Breast epithelium (tissue), 4 donors: ENCODE measurements at places on chromosomes 16 and 17.

DNA sequence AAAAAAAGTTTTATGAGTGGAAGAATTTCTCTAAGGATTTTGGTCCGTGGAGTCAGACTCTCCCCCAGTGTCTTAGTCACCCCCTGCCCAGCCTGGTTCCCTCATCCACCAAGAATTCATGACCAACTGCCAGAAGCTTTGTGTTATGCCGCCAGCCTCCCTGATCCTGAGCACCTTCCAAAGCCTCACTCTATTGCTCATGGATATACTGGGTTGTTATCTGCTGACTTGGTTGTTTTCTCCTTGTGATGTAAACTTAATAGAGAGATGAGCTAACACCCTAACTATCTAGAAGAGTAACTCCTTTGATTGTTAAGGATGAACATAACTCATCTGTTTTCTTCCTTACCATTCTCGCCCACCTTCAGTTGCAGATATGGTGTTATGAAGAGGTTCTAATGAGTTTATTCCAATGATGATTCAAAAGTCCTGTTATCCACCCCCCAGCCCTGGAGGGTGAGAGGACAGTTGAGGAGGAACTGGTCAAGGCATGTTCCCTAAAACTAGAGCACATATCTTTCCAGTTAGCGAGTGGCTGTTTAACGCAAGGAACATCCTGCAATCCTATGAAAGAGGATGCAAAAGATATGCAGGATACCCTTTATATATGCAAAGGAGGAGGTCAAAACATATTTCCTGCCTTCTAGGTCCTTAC lies 1.5 kb upstream of the PSMD3 start:
- DNase-seq, result no peak

GRCh38 chr16:62135446-62135845 lies 99.2 kb upstream of the CDH8 start:
- no peak for DNase-seq

GRCh38 chr16:85537795-85538401 lies 75.2 kb upstream of the GSE1 start:
- no peak for DNase-seq

DNA sequence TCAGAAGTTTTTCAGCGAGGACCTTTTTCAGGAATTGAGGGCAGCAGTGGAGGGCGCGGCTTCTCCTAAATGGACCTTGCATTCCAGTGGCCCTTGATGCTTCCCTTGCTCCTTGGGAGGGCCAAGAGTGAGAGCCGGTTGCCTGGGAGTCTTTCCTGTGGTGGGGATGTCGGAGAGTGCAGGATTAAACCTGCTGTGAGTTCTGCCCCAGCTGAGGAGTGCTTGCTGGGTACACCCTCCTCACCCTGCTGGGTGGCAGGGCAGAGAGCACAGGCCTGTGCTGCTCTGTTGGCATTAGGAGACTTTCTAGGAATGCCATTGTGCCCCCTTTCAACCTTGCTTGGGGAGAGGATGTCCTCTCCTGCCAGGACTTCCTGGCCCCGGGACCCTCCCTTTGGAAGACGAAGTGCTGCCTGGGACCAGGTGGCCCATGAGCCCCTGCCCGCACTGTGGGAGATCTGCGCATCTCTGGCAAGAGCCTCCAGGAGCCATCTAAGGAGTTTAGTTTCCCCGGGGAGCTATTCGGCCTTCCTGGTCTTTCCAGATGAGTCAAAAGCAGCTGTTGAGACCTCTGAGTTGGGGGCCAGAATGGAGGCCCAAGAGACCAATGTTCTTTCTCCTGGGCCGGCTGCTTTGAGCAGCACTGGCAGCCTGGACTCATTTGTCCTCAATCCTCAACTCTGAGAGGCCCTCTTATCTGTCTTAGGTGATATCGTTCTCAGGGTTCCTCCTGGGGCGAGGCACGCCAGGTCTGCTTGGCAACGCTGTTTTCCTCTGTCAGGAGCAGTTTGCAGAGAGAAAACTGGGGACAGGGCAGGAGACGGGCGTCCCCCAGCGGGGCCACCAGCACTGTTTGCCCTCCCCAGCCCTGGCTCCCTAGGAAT lies 5.6 kb downstream of the LLGL2 start:
- DNase-seq, result no peak

DNA sequence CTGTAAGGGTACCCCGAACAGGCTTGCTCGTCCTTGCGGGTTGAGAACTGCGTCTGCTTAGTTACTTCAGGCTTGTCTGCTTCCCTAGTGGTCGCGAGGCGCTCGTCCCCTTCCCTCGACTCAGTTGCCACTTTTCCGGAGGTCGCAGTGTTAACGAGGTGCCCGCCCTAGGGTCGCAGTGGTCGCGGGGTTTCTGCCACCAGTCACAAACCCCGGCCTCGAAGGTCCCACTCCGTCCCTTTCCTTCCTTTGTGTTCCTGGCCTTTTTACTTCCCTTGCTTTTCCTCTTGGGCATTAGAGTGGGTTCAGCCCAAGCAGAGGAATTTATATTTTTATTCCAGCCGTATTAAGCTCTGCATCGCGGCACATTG lies 299 bp downstream of the NUP85 start:
- no peak for DNase-seq

GRCh38 chr17:79255926-79256585 lies 181.4 kb downstream of the ENGASE start:
- no peak for DNase-seq

DNA sequence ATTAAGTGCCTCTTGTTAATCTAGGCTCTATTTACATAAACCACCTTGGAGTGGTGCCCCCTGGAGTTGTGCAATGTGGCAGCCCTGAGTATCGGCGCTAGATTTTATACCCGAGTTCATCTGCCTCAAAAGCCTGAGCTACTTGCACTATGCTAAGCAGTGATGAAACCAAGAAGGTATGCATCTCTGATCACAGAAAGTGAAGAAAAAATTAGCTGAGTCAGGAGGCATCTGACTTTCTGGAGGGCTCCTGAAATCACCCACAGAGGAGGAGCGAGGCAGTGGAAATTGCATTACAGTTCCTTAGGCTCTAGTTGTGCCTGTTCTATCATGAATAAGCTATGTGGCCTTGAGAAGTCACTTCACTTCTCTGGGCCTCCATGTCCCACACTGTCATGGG lies 80.3 kb upstream of the PSMD7 start:
- no peak for DNase-seq

GRCh38 chr16:68179196-68179795 lies 56.6 kb downstream of the ESRP2 start:
- no peak for DNase-seq

DNA sequence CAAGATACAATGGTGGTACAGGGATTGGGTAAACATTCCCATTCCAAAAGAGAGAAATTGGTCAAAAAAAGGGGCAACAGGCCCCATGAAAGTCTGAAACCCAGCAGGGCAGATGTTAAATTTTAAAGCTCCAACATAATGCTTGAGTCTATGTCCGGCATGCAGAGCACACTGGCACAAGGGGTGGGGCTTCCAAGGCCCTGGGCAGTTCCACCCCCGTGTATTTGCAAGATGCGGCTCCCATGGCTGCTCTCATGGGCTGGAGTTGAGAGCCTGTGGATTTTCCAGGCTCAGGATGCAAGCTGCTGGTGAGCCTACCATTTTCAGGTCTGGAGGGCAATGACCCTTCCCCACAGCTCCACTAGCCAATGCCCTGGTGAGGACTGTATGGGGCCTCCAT lies 27.9 kb upstream of the RAI1 start:
- no peak for DNase-seq

DNA sequence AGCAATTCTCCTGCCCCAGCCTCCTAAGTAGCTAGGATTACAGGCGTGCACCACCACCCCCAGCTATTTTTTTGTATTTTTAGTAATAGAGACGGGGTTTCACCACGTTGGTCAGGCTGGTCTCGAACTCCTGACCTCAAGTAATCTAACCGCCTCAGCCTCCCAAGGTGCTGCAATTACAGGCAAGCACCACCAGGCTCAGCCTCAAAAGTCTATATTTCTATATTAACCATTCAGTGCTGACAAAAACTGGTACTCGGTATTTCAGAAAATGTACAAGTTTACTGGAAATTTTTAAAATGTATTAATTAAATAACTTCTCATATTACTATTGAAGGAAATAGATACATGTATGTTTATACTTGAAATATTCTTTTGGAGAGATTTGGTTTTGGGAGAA lies 1.4 kb upstream of the HEXD start:
- no peak for DNase-seq

DNA sequence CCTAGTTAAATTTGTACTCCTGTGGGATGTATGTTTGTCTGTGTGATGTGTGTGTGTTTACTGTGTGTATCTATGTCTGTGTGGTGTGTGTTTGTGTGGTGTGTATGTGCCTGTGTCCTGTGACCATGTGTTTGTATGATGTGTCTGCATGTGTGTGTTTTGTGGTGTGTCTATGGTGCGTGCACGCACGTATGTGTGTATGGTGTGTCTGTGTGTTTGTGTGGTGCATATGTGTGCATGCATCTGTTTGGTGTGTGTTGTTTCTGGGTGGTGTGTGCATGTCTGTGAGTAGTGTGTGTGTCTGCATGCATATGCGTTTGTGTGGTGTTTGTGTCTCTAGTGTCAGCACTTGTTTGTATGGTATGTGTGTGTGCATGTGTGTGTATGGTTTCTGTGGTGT lies 174.2 kb upstream of the RBFOX1 start:
- no peak for DNase-seq

DNA sequence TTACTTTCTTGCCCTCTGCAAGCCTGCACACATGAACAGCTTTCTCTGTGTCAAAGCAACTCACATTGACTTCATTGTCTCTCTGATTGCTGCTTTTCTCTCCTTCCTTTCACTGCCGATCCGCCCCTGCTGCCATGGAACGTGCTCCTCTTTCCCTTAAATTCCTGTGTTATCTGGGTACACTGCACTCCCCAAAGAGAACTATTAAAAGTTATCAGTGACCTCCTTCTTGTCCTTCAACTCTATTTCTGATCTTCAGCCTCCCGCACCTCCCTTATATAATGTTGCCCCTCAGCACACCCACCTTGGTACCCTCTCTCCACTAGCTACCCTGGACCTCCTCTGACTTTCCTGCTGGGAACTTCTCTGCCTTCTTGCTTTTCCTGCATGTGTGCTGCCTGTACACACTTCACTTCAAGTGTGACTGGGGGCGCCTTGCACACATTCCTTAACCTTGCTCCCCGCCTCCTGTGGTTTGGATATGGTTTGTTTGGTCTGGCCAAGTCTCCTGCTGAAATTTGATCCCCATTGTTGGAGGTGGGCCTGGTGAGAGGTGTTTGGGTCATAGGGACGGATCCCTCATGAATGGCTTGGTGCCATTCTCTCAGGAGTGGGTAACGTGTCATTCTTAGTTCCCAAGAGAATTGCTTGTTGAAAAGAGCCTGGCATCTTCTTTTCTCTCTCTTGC lies 26.7 kb upstream of the PMP22 start:
- no peak for DNase-seq

GRCh38 chr17:44362949-44363612 lies 572 bp downstream of the FAM171A2 start:
- DNase-seq, result no peak

- DNase-seq, result no peak
These were observed 8.0 kb downstream of the THRA start for GRCh38 chr17:40070709-40071312.

- DNase-seq, result no peak
These were observed 44.2 kb upstream of the HNF1B start for GRCh38 chr17:37789021-37789565.

GRCh38 chr17:76034428-76035350 lies 7.6 kb upstream of the EVPL start:
- DNase-seq, result no peak

GRCh38 chr17:30148376-30148775 lies 31.8 kb downstream of the NSRP1 start:
- DNase-seq, result no peak

- no peak for DNase-seq
These were observed 14.2 kb downstream of the SAP30BP start for GRCh38 chr17:75681289-75681688.

DNA sequence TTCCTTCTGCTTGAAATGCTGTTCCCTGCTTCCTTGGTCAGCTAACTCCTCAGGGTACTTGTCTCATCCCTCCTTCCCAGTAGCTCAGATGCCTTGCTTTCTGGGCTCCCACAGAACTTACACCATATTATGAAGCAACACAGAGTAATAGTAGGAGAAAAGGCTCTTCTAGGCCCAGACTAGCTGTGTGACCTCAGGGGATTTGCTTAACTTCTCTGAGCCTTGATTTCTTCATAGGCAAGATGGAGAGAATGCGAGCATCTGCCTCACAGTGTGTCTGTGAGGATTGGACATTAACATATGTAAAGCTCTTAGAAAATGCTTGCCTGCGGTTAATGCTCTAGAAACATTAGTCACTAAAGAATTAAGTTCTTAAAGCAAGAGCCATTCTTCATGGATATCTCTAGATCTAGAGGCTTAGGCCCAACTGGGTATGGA lies 22.3 kb upstream of the PECAM1 start:
- DNase-seq, result no peak

- no peak for DNase-seq
These were observed at the start of gene HOXB5 for GRCh38 chr17:48593126-48593829. Gene HOXB5 (minus strand): TSS chr17:48593779. CDS start chr17:48593682, 97 bp downstream.

- peak; percentile 25 for DNase-seq
These were observed 3.8 kb upstream of the TMEM100 start for GRCh38 chr17:55726440-55726839.

DNA sequence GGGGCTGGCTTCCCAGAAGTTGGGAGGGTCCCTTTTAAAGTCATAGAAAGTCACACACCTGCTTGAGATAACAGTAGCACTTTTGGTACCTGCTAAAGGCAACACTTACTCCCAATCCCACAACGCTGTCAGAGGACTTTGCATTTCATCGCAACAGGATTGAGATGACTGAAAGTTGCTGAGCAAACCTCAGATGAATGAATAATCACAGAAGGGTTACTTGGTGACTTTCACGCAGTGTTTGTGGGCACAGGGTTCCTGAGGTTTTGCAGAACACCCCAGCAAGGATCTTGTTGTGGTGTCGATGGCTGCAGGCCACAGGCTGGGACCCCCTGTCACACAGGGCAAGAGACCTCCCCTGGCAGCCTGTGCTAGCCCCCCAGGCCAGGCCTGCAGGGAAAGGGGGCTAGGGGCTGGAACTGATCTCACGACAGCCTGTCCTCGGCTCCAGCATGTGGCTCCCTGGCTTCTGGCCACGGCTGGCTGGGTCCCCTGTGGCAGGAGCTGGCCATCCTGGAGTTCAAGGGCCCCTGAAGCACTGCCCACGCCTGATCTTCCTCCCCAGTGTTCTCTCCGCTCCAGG lies 79.4 kb upstream of the CBX4 start:
- no peak for DNase-seq

DNA sequence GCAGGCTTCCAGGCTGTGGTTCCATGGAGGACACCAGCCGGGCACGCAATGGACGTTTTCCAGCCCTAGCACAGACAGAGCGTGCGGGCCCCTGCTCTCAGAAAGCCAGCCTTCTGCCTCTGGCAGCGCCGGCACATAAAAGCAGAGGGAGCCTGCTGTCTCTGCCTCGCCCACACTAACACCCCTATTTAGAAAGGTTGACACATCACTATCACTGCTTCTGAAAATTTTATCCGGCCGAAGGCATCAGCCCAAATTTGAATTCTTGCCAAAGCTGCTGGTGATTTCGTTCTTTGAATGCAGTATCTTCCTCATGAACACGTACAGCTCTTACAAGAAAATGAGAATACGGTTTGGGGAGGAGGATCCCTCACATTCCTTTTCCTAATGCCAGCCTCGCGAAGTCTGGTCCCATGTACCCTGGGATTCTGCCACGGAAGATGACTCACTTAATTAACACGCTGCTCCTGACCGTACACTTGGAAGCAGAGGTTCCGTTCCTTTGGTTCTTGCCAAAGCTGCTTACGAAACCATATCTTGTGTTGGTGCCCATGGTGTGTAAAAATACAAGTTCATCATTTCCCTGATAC lies 1.3 kb upstream of the RAB11FIP3 start:
- no peak for DNase-seq

GRCh38 chr16:67915831-67916723 lies 15.6 kb downstream of the CTRL start:
- no peak for DNase-seq

GRCh38 chr17:31462261-31462660 lies 70.8 kb downstream of the RAB11FIP4 start:
- DNase-seq, result no peak

GRCh38 chr17:20206591-20206990 lies 197.4 kb downstream of the SPECC1 start:
- DNase-seq, result no peak
